ENCODE measurements at places on chromosomes 3 and 15.

DNA sequence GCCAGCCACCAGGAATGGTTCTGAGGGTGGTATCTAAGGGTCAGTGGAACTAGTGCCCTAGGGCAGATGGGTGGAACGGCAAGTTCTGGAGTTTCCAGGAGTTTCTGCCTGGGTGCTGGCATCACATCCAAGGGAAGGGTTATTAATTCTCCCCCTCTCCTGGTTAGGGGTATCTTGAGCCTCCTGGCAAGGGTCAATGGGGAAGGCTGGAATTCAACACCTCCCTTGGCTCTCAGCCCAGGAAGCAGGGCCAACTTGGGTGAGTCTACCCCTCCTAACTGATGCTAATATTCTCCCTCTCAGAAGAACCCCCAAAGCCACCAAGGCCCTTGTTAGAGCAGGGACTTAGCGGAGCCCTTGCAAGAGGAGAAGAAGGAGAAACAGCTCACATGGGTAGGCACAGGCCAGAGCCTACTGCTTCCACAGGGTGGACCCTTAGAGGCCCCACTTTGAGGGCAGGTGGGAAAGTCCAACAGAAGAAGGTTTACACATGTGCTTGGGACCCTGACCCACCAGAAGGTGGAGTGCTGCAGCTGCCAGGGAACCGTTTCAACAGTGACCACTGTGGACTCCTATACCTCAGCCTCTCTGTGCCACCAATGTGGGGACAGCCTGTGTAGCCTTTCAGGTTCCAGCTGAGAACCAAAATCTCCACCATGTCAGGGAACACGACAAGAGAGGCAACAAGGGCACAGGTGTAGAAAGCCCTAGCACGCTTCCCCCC lies 3.3 kb downstream of the TMEM115 start:
- DNase-seq, result no peak

- no peak for DNase-seq
Observed at GRCh38 chr15:72826611-72827010, 43.1 kb upstream of the ADPGK start.

GRCh38 chr3:189167027-189167766 lies 4.6 kb upstream of the TPRG1 start:
- DNase-seq, result no peak

DNA sequence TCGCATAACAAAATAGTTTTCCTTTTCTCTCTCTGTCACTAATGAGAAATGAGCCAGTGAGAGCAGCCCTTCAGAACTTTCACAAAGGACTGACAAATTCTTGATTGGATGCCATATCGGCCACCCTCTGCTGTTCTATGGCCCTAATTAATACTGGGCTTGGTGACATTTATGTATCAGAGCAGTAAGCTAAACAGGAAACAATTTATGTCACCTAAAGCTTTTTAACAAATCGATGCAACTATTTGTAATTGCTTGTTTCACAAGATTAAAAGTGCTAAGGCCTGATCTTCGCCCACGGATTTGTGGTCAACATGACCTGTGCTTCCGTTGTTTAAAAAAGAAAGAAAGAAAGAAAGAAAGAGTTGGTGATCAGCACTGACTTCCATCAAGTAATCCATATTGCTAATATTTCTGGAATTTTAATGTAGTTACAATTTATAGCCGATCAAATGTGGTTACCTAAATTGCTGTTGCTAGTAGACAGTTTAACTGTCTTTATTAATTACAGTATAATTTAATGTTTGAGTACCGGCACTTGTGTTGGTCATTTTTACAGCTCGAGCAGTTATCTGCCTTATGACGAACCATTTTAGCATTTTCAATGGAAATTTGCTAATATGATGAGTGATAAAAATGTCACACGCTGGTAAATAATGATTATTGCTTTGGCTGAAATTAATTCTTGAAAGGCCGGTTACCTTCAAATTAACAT lies 631.3 kb downstream of the FOXP1 start:
- DNase-seq, result no peak

DNA sequence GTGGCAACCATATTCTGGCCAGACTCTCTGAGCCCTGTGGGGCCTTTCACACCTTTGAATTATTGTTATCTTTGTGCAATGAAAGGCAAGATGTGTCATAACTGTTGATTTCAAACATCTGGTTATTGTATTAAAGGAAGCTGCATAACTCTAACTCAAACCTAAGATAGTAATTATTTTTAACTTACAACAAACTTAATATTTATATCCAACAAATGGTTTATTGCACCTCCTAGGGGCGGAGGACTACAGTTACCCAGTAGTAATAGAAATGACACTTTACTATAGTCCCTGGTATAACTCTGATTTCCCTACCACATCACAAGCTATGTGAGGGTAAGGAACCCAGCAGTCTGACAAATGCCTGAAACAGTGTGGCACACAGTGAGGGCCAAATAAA lies 363.9 kb upstream of the SUCLG2 start:
- no peak for DNase-seq

Data from AG09319 (cell line).